ENCODE measurements at places on chromosomes 6 and 20.

DNA sequence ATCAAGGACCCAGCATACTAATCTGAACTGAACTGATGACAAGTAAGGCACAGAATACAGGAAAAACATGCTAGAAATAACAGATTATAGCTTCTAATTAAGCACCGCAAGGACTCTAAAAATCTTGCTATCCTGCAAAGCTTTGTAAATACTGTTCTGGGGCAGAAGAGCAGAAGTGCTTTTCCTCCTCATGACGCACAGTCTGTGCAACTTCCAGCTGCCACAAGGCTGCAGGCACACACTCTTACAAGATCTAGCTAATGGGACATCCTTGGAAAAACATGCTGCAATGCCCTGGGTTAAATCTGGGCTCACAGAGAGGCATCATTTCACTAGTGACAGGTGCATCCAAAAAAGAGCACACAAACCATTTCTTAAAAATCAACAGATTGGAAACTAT, 188.6 kb downstream of the GJA10 start:
- no peak for DNase-seq

GRCh38 chr6:68372991-68373390, 262.1 kb upstream of the ADGRB3 start:
- no peak for DNase-seq

GRCh38 chr20:20814685-20815084, 102.2 kb upstream of the RALGAPA2 start:
- no peak for DNase-seq

DNA sequence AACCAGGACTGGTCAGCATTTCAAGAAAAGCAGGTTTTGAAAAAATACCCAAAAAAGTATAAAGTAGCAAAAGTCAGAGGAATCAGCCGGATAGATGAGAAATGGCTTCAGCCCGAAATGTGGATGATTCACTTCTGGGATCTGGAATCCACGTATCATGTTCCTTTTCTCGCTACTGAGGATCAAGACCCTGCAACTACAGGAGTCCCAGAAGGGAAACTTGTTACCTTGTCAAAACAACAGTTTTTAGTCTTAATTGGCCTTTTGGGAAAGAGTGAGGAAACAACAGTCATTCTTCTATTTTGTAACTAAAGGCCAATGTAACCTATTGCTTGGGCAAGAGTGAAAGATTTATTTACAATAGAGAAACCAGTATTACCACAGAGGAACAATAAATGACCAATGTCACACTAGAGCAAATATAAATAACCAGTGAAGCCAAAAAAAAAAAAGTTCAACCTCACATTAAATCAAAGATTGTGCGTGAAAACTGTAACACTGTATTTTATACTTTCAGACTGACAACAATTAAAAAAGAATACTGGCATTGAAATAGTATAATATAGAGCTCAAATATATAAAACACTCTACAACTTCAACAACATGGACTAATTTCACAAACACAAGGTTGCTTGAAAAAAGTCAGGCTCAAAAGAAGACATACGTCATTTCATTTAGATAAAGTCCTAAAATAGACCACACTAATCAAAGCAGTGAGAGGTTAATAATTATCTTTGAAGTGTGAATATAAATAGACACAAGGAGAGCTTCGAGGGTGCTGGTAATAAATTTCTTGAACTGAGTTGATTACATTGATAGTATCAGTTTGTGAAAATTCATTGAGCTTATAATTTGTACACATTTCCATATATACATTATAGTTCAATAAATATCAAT, 116.2 kb downstream of the GFRAL start:
- no peak for DNase-seq
